Caco-2 (cell line): ENCODE measurements at places on chromosomes 7 and 10.
A peak's percentile ranks its signal among the peaks of the same experiment; 100 is the strongest.

DNA sequence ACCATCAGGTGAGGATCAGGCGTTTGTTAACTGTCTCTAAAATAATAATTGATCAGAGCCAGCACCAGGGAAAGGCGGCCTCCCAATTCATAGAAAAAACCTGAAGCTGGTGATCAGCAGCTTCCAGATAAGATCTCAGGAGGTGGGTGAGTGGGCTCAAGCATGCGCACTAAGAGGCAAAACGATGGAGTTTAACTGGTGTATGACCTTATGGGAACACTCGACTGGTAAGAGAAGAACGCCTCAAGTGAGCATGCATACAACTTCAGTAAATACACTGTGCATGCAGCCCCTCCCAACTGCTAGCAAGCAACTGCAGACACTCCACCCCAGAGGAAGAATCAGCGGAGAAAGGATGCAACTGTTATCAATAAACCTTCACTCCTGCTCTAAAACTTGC, 18.1 kb downstream of the RAPGEF5 start:
- no peak for DNase-seq

- DNase-seq: no peak
These were observed 64.5 kb downstream of the ST7 start for GRCh38 chr7:117017702-117018266.

- no peak for DNase-seq
These were observed 134.4 kb downstream of the SLC16A9 start for GRCh38 chr10:59575269-59575668.

- DNase-seq: no peak
These were observed 2.4 kb upstream of the VDAC2 start for GRCh38 chr10:75208181-75208580.

GRCh38 chr7:13152755-13153154, 465.3 kb downstream of the ARL4A start:
- no peak for DNase-seq

GRCh38 chr7:47833211-47833610, 115.1 kb downstream of the PKD1L1 start:
- DNase-seq: no peak

- DNase-seq: no peak
These were observed 8.8 kb downstream of the CRPPA start for GRCh38 chr7:16412274-16413254.

- no peak for DNase-seq
These were observed 935 bp downstream of the TM9SF3 start for GRCh38 chr10:96585736-96586418.

DNA sequence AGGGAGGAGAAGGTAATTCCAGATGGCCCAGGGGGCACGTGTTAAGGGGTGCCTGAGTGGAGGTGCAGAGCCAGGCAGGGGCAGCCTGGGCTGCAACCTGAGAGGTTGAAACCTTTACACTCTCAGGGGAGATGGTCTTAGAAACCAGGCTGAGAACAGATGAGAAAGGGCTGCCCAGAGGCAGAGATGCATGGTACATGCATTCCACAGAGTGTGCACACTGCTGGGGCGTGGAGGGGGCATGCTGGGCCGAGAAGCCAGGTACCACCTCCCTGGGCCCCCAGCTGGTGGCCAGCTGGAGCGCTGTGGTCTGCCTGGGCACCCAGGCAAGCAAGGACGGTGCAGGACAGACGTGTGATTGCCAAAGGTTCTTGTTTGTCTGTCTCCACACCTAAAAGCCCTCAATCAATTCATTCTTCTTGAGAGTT, 14.1 kb upstream of the CSGALNACT2 start:
- no peak for DNase-seq

DNA sequence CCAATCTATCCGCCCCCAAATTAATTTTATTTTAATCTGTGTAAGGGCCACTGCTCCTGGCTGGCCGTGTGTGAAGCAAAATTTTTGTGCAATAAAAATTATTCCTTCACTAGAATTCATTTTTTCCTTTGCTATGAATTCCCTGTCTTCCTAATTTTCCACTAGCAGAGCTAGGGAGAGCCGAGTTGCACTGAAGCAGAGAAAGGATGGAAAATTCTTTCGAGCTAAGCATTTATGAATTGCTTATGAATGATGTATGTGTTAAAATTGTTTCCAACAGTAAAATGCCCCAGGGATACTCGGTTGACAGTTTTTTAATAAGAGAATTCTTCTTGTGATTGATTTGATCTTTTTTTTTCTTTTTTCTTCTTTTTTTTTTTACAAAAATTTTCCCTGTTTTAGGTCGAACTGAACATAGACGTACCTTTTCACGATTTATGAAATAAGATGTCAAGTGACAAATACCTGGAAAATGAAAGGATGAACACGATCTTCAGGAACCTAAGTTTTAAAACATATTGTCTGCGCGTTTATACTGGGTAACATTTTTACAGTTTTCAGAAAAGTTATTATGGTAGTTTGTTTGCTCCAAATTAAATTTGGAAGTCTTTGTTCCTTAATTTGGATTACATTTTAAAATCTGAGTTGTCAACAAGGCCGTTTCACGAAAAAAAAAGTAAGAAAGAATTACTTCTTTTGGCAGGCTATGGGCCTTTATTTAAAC, 288.8 kb upstream of the NFE2L3 start:
- DNase-seq: no peak

DNA sequence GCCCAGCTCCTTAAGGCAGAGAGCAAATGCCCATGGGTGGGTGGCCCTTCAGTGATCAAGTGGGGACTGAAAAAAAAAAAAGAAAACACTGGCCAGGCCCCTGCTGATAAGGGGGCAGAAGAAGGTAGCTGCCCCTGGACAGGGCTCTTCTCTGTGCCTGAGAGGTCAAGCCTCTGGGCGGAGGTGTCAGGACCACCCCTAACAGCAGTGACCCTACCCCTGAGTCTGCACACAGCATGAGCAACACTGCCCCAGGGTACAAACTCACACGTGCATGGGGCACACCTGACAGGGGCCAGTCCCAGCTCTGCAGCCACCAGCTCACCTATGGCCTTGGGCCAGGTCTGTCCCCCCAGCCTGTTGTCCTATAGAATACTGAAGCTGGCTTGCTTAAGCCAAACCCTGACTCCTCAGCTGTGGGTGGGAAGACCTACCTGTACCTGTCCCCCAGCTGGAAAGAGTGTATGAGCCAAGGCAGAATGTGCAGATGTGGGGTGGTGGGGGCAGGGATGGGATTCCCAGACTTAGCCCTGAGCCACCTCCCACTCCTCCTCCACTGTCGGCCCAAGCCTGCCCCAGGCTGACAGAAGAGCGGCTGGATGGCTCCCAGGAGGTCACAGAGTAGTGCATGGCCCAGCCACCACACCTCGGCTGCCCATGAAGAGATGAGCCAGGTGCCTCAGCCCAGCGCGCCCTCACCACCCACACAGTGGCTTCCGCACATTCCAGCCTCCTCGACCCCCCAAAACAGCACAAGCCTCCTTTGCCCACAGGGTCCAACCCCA, 23.7 kb downstream of the KCNH2 start:
- DNase-seq: no peak

DNA sequence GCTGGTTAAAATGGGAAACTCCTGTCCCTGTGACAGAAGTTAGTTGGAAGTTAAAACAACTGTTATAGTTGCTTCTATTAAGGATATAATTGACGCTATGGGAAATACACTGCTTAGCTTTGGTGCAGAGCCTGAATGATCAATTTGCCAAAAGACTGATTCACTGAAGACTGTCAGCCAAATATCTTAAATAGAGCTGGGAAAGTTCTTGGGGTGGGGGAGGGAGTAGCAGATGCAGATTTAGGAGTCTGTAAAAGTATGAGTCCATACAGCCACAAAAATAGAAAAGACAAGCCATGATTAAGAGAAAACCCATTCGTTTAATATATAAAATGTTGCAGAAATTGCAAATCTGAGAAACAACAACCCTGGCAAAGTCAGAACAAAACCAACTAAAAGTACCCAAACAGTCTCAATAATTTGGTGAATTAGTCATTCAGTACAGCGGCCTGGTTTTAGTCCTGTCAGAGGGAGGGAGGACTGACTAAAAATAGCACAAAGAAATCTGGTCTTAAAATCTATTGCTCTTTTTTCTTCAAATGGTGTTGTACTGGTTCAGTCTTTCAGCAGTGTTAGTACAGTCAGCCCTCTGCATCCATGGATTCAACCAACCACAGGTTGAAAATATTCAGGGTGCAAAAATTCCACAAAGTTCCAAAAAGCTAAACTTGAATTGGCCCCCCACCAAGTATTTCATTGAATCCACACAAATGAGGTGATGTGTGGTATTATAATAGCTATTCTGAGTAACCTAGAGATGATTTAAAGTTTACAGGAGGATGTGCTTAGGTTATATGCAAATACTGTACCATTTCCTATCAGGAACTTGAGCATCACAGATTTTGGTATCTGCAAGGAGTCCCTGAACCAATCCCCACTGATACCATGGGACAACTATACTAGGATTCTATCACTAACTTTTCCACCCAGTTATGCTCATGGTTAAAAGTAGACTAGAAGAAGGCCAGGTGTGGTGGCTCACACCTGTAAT, 30.0 kb downstream of the STK17A start:
- no peak for DNase-seq

- DNase-seq: no peak
These were observed 13.0 kb upstream of the AKR1E2 start for GRCh38 chr10:4813023-4813422.

- DNase-seq: no peak
These were observed 82.1 kb downstream of the TRIM24 start for GRCh38 chr7:138542183-138542582.

DNA sequence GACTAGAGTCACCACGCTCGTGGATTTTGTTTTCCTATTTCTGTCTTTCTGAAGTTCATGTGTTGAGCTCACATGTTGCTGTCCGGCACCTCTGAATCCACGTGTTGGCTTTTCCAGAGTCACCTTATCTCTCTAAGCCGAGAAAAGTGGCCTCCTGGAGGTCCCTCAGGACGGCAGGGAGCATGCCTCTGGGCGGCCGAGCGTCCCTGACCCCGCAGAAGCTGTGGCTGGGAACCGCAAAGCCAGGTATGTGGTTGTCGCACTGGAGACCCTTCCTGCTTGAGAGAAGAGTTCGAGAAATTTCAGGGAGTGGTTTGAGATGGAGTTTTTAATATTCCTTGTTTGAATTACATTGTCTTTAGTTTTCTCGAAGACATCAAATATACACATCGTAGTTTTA, 12.6 kb downstream of the IQCE start:
- no peak for DNase-seq

GRCh38 chr7:111429781-111430180, 132.5 kb downstream of the IMMP2L start:
- DNase-seq: no peak

- peak; percentile 16 for DNase-seq
These were observed 757 bp upstream of the PALS2 start for GRCh38 chr7:24572393-24572996.

DNA sequence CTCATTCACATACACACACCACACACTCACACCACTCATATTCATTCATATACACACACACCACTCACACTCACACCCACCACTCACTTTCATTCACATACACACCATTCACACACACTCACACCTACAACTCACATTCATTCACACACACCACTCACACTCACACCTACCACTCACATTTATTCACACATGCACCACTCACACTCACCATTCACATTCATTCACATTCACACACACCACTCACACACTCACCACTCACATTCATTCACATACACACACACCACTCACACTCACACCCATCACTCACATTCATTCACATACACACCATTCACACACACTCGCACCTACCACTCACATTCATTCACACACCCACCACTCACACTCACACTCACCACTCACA, 25.4 kb upstream of the C10orf120 start:
- no peak for DNase-seq

DNA sequence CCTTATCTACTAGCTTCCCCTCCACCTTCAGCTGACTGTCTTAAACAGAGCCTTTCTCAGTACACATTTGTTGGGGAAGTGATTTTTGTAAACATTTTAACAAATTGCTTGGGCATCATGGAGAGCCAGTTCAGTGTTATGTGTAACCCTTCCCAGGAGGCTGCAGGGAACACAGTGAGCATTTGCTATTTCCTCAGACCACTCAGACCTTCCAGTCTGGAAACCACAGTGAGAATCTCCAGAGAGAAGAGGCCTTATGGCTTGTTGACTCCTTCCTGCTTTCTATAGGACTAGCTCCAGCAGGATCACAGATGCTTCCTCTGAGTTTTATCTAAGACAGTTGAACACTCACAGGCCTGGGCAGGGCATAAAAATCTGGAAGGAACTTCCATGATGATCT, 409.8 kb upstream of the NPVF start:
- DNase-seq: no peak

DNA sequence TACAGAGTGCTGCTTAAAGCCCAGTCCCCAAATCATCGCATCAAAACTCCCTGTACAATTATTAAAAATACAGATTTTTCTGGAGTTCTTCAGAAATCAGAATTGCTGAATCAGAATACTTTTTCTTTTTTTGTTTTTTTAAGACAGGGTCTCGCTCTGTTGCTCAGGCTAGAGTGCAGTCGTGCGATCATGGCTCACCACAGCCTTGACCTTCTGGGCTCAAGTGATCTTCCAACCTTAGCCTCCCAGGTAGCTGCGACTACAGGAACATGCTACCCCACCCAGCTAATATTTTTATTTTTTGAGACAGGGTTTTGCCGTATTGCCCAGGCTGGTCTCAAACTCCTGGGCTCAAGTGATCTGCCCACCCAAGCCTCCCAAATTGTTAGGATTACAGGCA, 3.9 kb downstream of the BBIP1 start:
- no peak for DNase-seq

DNA sequence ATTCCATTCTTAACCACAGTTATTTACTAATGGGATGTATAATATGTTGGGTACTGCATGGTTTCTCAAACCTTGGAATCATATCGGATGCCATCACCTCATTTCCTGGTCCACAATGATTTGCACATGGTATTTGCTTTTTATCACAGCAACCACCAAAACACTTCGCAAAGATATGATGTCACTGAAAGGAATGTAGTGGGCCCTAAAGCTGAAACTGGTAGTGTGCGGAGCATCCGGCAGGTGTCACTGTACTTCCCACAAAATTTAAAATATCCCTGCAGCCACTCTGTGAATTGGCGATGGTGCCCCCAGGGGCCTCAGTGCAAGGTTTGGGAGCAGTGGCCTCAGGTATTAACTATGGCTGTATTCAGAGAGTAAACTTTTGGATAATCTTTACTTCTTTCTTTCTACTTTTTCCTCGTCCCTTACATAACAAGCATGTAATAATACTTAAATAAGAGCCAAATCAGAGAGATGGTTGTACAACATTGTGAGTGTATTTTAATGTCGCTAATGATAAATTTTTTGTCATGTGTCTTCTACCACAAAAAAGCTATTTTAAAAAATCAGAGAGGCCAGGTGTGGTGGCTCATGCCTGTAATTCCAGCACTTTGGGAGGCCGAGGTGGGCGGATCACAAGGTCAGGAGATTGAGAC, 66.2 kb downstream of the FAM241B start:
- DNase-seq: peak; percentile 80

- DNase-seq: no peak
These were observed 202.2 kb downstream of the TMEM178B start for GRCh38 chr7:141276031-141276430.

DNA sequence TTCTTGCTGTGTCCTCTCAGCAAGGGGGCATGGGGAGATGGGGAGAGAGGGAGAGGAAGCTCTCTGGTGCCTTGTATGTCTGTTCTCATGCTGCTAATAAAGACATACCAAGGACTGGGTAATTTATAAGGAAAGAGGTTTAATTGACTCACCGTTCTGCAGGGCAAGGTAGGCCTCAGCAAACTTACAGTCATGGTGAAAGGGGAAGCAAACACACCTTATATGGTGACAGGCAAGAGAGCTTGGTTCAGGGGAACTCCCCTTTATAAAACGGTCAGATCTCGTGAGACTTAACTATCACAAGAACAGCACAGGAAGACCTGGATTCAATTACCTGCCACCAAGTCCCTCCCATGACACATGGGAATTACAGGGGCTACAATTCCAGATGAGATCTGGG, 464.7 kb upstream of the CELF2 start:
- no peak for DNase-seq

- DNase-seq: no peak
These were observed 17.9 kb upstream of the TRIL start for GRCh38 chr7:28976022-28976421.
